ENCODE measurements at places on chromosomes 2 and 18. TPM values are rescaled to one million over a fixed set of nuclear protein-coding genes. Genes with fewer than 3 reads are reported as not detected.

- H3K27me3 ChIP-seq = no peaks in the 10 kb centered on the region
- H3K36me3 ChIP-seq = no peaks in the 10 kb centered on the region
- peak overlapping the region; percentile 54 for H3K27ac ChIP-seq
- no peak overlapping the region for H3K4me3 ChIP-seq
Observed at GRCh38 chr2:174072069-174072468, 106.9 kb upstream of the SP3 start.

DNA sequence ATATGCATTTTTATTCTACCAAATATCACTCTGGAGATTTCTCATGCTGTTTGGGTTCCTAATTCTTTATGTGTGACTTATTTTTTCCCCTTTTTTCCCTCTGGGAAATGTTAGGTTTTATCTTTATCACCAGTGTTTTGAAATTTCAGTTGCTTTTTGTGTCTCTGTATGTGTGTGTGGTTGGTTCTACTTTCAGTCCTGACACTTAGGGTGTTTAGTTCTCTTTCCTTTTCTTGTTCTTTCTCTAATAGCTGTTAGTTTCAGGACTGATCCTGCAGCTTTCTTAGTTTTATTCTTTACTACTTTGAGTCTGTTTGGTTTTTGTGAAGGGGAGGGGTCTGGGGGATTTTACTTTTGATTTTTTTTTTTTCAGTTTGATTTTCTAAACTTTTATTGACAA, 23.1 kb downstream of the PPM1B start:
- no peak overlapping the region for H3K4me3 ChIP-seq
- no peaks in the 10 kb centered on the region for H3K27me3 ChIP-seq
- no peak overlapping the region for H3K27ac ChIP-seq
- no peak for DNase-seq
- H3K4me1 ChIP-seq = peaks cover 71% of the 10 kb centered on the region

DNA sequence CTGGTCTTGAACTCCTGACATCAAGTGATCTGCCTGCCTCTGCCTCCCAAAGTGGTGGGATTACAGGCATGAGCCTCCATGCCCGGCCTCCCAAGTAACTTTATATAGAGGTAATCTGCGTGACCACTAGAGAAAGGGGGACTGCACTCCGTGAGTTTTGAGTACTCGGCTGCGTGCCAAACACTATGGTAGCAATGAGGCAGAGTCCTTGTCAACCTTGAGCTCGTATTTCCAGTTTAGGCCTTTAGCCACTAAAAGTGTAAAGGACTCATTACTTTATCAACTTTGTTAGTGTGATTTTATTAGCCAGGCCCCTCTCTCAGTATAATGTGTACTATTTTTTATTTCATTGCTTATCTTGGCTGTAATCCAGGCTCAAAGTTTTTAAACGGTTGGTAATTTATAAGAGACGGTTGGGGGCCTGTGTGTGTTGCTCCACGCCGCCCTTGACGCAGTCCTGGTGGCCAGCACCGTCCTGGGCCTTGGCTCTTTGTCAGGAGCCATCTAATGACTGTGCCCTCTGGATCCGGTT, 56.2 kb downstream of the ZCCHC2 start:
- peaks cover 34% of the 10 kb centered on the region for H3K36me3 ChIP-seq
- peaks cover 8% of the 10 kb centered on the region for H3K4me1 ChIP-seq
- DNase-seq = no peak

DNA sequence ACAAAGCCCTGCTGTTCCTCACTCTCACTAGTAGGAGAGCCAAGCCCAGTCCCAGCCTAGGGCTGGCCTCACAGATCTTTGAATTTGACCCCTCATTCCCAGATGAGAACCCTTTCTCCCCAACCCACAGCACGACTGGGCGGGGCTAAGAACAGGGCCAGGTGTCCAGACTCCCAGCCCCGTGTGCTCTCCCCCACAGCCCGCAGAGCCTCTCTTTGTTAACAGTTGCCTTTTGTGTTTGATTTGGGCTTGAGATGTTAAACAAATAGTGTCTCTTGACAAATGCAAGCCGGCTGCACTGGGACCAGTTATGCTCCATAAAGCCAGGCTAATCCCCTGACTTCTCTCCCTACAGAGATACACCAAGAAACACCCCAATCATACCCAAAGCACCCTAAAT, 4.7 kb upstream of the KCNK3 start:
- H3K4me3 ChIP-seq = no peak overlapping the region
- no peak overlapping the region for H3K27ac ChIP-seq
- H3K4me1 ChIP-seq = peaks cover 3% of the 10 kb centered on the region
- peaks cover 73% of the 10 kb centered on the region for H3K27me3 ChIP-seq

DNA sequence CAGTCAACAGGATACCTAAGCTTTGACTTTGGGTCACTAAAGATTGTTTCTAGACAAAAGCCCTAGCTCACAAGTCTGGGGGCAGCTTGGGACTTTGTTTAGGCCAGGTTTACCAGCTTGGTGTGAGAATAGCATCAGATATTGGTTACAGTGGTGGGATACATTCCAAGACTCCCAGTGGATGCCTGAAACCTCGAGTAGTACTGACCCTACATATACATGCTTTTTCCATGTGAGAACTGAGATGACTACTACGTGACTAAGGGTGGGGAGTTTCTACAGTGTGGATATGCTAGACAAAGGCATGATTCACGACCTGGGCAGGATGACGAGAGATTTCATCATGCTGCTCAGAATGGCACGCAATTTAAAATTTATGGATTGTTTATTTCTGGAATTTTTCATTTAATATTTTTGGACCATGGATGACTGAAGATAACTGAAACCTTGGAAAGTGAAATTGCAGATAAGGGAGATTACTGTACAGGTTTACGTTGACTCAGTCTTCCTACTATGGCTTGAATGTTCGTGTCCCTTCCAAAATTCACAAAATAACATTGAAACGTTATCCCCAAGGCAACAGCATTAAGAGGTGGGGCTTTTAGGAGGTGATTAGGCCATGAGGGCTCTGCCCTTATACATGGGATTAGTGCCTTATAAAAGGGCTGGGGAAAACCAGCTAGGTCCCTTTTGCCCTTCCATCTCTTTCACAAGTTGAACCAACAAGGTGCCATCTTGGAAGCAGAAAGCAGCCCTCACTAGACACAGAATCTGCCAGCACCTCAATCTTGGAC, 50.2 kb upstream of the CTAGE1 start:
- H3K27ac ChIP-seq = no peak overlapping the region
- no peaks in the 10 kb centered on the region for H3K27me3 ChIP-seq
- no peak for DNase-seq
- H3K4me3 ChIP-seq = no peak overlapping the region

GRCh38 chr2:8877894-8878293, 40.5 kb upstream of the KIDINS220 start:
- H3K27me3 ChIP-seq = peaks cover 7% of the 10 kb centered on the region
- no peak overlapping the region for H3K27ac ChIP-seq
- H3K36me3 ChIP-seq = peaks cover 8% of the 10 kb centered on the region

DNA sequence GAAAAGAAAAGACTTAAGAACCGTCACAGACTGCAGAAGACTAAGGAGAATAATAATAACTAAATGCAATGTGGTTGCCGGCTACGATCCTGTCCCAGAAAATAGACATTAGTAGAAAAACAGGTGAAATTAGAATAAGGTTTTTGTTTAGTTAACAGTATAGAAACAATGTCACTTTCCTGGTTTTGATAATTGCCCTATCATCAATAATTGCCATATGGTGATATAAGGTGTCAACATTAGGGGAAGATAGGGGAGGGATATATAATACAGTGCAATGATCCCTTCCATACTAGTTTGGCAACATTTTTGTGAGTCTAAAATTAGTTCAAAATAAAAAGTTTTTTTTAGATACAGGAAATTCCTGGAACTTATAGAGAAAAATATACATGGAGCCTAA, 144.8 kb downstream of the SATB2 start:
- H3K4me1 ChIP-seq = no peaks in the 10 kb centered on the region
- DNase-seq = no peak
- H3K27me3 ChIP-seq = no peaks in the 10 kb centered on the region
- no peaks in the 10 kb centered on the region for H3K36me3 ChIP-seq
- H3K4me3 ChIP-seq = no peak overlapping the region

DNA sequence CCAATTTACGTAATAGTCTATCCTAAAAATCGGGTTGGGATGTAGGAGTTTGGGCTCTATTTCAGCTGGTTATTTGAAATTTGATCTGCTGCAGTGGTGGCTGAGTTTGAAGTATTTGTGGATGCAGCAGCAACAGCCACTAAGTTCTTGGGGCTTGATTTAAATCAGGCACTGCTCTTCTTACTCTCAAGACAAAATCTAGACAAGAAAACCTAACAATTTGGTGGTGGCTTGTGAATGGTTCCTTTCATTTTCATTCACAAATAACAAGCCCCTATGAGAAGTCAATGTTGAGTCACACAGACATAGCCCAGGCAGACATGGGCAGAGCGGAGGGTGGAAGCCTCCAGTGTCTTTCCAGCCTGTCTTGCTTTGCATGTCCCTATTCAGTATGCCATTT, 199.3 kb downstream of the LTBP1 start:
- no peaks in the 10 kb centered on the region for H3K4me1 ChIP-seq
- H3K27me3 ChIP-seq = peaks cover 7% of the 10 kb centered on the region
- no peaks in the 10 kb centered on the region for H3K36me3 ChIP-seq
- no peak for DNase-seq
- no peak overlapping the region for H3K4me3 ChIP-seq
- no peak overlapping the region for H3K27ac ChIP-seq

GRCh38 chr2:119517433-119517832, 6.8 kb downstream of the SCTR start:
- no peak for DNase-seq
- no peak overlapping the region for H3K4me3 ChIP-seq
- H3K36me3 ChIP-seq = no peaks in the 10 kb centered on the region
- H3K27me3 ChIP-seq = peaks cover 65% of the 10 kb centered on the region
- H3K4me1 ChIP-seq = no peaks in the 10 kb centered on the region

DNA sequence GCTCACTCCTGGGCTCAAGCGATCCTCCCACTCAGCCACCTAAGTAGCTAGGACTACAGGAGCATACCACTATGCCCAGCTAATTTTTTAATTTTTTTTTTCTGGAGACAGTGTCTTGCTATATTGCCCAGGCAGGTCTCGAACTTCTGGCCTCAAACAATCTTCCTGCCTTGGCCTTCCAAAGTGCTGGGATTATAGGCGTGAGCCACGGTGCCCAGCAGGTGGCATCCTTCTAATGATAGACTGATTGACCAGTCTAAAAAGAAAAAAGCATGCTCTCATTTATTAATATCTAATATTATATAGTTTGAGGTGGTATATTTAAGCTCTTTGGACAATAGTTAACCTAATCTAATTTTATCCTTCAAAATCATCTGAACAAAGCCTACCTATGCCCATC, 198.6 kb downstream of the CAMKMT start:
- DNase-seq = no peak
- no peak overlapping the region for H3K4me3 ChIP-seq
- no peaks in the 10 kb centered on the region for H3K27me3 ChIP-seq
- no peaks in the 10 kb centered on the region for H3K36me3 ChIP-seq
- H3K4me1 ChIP-seq = peaks cover 6% of the 10 kb centered on the region
- H3K27ac ChIP-seq = no peak overlapping the region

GRCh38 chr18:38033282-38033681, 467.7 kb upstream of the CELF4 start:
- no peak for DNase-seq
- no peaks in the 10 kb centered on the region for H3K27me3 ChIP-seq
- no peak overlapping the region for H3K27ac ChIP-seq
- no peaks in the 10 kb centered on the region for H3K36me3 ChIP-seq
- no peaks in the 10 kb centered on the region for H3K4me1 ChIP-seq

GRCh38 chr2:62303788-62304187, 107.9 kb downstream of the B3GNT2 start:
- no peaks in the 10 kb centered on the region for H3K36me3 ChIP-seq
- no peak for DNase-seq
- no peaks in the 10 kb centered on the region for H3K27me3 ChIP-seq
- H3K27ac ChIP-seq = peak overlapping the region; percentile 25
- H3K4me1 ChIP-seq = peaks cover 67% of the 10 kb centered on the region

DNA sequence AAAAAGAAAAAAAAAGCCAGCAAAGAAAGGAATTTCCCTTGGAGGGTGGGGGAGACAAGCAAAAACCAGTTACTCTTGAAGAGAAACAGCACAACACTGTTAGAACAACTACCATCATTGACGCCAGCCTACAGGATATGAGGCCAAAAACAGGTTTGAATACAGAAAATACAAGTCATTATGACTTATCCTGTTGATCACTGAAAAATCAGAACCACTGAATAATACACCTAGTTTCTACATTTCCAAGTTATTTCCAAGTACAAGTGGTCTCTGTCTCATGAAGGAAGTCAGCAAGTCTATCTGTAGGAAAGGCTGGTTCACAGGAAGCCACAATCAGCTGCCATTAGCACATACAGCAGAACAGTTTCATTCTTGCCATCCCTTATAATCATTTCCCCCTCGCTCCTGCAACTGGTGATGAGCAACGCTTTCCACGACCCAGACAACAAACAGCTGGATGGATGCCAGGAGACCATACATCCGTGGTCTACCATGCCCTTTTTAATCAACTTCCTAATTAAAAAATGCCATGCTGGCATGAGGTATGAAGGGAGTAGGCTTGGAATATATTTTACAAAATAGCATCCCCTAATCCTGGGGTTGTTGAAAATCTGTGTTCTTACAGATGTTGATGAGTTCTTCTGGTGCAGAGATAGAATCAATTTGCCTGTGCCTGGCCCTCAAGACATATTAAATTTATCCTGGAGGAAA, 10.4 kb downstream of the MYT1L start:
- H3K36me3 ChIP-seq = no peaks in the 10 kb centered on the region
- DNase-seq = no peak
- no peaks in the 10 kb centered on the region for H3K4me1 ChIP-seq
- no peak overlapping the region for H3K4me3 ChIP-seq

GRCh38 chr2:194328456-194328855, 1328.6 kb upstream of the SLC39A10 start:
- H3K27ac ChIP-seq = no peak overlapping the region
- no peaks in the 10 kb centered on the region for H3K4me1 ChIP-seq
- DNase-seq = no peak
- no peak overlapping the region for H3K4me3 ChIP-seq
- H3K36me3 ChIP-seq = no peaks in the 10 kb centered on the region
- H3K27me3 ChIP-seq = no peaks in the 10 kb centered on the region

DNA sequence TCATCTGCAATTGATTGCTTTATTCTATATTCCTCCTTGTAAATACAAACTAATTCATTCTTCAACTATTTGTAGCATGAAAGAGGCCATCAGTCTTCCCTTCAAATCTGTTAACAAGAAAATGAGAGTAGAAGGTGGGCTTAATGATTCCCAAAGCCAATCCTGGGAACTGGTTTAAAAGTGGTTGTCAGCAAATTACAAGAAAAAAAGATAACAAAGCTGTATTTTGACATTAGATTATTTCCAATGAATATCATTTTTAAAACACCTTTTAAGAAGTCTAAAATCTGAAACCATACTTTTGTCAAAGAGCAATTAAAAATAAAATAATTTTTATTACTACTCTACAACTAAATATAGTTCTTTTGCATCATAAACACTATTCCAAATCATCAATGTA, 139.2 kb downstream of the DYM start:
- DNase-seq = no peak
- H3K4me3 ChIP-seq = no peak overlapping the region
- peaks cover 12% of the 10 kb centered on the region for H3K36me3 ChIP-seq
- H3K4me1 ChIP-seq = peaks cover 6% of the 10 kb centered on the region
- no peaks in the 10 kb centered on the region for H3K27me3 ChIP-seq
- H3K27ac ChIP-seq = no peak overlapping the region

The UGT1A4 gene
- not detected for polyA plus RNA-seq

The RNF144A gene
- 0.04 TPM for polyA plus RNA-seq

The APCDD1 gene
- polyA plus RNA-seq = 2.5 TPM

The LRRC30 gene
- not detected for polyA plus RNA-seq

The UPP2 gene
- not detected for polyA plus RNA-seq

The CRYGC gene
- polyA plus RNA-seq = not detected

The IL1RL1 gene
- not detected for polyA plus RNA-seq

The REG3A gene
- not detected for polyA plus RNA-seq

The TANC1 gene
- 0.16 TPM for polyA plus RNA-seq

The CDH7 gene
- not detected for polyA plus RNA-seq

The SERPINB2 gene
- polyA plus RNA-seq = not detected

The IL1F10 gene
- polyA plus RNA-seq = not detected

The DPP10 gene
- polyA plus RNA-seq = not detected

All from naive B cell (primary cell).